ENCODE measurements at places on chromosomes 13 and 19.
A peak's percentile ranks its signal among the peaks of the same experiment; 100 is the strongest.

- DNase-seq = no peak
Observed at GRCh38 chr19:39671739-39672363, 16.1 kb downstream of the LGALS16 start.

DNA sequence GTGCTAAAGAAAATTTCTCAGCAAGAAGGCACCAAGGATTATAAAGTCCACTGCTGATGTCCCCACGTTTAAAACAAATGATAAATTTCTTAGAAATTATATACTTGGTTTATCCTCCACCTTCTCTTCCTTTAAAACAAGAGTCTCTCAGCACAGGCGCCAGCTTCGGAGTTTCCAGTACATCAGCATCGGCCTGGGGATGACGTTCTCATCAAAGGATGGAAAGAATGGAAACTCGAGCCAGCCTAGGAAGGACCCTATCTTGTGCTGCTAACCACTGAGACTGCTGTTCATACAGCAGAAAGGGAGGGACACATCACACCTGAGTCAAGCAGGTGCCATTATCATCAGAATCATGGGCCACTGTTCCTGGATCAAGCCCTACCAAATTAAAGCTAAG lies 29.8 kb upstream of the ZNF83 start:
- no peak for DNase-seq

GRCh38 chr13:113749967-113750366 lies 9.1 kb upstream of the TMEM255B start:
- DNase-seq = no peak

- DNase-seq = no peak
Observed at GRCh38 chr19:5154799-5155426, 185.7 kb downstream of the PTPRS start.

DNA sequence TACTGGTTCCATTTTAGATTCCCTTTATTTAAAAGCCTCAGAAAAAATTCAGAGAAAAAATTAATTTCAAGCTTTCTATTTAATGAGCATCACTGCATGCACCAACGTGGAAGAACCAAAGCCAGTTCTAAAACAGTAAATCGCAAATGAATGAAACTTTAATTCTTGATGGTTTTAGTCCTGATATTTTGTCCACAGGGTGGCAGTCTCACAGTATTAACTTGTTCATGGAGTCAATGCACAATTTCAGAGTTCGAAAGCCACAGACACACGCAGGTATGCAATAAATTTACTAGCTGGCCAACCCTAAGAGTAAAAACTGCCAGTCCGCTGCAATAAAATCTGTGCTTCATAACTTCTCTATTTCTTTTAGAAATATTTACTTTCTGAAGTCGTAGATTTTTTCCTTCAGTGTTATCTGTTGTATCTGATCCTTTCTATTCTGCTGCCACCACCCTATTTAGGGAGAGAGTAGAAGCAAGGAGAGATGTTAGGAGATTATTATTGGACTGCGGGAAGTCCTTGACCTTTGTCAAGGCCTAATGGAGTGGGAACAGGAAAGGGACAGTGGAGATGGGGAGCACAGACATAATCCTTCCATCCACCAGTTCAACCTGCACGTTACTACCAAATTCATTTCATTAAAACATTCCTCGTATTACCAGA lies 7.0 kb upstream of the WBP4 start:
- DNase-seq = no peak

DNA sequence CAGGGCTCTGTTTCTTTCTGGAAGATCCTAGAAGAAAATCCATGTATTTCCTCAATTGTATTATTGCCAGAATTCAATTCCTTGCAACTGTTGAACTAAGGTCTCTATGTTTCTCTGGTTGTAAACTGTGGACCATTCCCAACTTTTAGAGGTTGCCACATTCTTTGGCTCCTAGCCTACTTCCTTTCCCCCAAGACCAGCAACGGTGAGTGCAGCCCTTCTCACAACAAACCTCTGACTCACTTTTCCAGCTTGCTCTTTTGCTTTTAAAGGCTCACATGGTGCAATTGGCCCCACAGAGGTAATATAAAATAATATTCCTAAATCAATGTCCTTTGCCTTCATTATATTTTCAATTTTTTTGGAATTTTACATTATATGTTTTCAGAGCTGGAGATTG lies 371.3 kb downstream of the SLITRK5 start:
- no peak for DNase-seq

DNA sequence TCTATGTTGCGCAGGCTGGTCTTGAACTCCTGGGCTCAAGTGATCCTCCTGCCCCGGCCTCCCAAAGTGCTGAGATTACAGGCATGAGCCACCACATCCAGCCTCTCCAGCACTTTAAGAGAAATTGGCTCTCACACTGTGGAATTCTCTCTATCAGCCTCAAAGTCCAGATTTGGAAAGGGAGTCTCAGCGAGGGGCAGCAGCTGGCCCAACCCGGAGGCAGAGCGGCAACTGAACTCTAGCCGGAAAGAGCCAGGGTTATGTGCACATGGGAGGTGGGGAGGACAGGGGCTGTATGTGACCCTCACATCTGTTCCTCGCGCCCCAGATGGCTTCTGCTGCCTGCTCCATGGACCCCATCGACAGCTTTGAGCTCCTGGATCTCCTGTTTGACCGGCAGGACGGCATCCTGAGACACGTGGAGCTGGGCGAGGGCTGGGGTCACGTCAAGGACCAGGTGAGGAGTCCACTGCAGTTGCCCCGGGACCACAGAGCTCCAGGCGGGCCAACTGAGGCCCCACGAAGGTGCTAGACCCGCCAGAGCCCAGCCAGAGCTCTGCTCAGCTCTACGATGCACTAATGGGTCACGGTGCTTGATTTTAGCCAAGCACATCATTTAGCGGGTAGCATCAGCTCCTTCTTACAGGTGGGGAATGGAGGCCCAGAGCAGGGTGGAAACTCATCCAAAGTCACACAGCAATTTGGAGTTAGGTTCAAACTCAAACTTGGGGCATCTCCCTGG lies 1.3 kb downstream of the CREB3L3 start:
- DNase-seq = no peak

- no peak for DNase-seq
Observed at GRCh38 chr13:88464851-88465250, 793.7 kb downstream of the SLITRK5 start.

DNA sequence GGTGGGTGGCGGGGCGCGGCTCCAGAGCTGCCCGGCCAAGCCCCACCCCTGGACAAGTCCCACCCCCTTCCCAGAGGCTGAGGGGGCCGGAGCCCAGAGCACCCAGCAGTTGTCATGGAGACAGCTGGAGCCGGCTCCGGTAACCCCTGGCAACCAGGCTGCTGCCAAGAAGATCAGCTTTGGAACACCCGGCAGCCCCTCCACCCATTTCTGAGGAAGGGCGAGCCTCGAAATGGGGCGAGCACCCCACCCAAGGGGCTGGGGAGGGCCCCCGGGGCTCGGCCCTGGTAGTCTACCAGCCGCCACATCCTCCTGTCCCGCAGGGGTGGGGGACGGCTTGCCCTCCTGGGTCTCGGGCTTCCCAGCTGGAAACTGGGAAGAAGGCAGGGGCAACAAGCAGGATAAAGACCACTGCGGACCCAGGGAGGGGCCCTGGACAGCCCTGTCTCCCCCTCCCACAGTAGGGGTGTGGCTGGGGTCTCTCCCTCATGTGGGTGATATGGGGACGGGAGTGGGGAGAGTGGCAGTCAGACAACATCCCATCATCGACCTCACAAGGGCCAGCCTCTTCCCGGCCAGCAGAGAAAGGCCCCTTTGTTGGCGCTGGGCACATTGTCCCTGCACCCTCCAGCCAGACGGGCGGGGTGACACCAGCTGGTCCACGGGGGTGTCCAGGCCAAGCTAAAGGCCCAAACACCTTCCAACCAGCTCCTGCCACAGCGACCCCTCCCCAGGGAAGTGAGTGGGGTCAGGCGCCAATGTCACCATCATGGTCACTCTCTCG lies 1.5 kb downstream of the CERS1 start:
- DNase-seq = no peak

GRCh38 chr13:62014299-62014698 lies 598.6 kb upstream of the PCDH20 start:
- DNase-seq = no peak

DNA sequence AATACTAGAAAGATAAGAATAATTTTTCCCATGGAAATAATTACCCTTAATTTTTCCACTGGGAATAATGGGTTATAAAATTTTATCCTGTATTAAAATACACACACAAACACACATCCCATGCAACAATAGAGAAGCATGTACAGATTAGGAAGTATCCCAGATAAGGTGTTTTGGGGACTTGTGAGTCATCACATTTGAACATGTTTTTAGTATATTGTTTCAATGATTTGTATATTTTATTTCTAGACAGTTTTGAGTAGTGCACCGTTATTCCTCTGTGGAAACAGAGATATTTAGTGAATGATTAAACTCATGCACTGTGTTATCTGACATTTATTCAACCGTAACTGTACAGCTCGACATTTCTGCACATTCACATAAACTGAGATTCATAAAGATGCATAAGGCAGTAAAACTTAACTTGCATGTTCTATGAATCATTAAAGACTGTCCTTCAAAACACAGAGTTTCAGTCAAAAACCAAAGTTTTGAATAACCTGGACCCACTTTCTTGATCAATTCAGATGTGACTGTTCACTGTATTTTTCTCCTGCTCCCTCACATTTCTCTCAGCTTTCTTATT lies 30.1 kb downstream of the KLF12 start:
- DNase-seq = no peak

DNA sequence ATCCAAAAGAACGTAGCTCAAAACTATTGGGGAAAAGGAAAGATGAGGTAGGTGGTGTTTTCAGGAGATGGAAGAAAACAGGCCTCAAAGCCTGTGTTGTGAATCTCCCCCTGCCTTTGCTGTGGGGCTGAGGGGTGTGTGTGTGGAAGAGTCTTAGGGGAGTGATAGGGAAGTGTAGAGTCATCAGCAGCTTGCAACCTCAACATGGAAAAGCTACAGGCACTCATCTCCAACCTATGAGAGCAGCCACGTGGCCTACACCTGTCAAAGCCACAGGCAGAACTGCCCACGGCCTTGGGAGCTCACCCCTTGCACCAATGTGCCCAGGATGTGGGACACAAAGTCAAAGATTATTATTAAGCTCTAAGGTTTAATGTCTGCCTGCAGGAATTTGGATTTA lies 4.3 kb upstream of the SIGLEC12 start:
- no peak for DNase-seq

DNA sequence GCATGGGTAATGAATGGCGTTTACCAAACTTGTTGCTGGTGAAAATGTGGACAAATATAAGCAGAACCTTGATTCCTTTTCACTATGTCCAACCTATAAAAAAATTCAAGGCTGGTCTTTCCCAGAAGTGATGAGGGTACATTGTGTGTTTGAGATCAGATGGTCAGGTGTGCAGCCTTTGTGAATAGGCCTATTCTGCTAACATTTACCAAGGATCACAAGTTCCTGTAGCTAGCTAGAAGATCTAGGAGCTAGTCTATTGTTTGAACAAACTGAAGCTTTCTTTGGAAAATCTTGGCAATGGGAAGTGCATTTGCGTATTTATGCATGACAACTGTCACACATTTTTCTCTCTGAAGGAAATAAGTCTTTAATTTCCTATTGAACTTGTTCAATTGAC lies 489.6 kb downstream of the KLF5 start:
- no peak for DNase-seq

DNA sequence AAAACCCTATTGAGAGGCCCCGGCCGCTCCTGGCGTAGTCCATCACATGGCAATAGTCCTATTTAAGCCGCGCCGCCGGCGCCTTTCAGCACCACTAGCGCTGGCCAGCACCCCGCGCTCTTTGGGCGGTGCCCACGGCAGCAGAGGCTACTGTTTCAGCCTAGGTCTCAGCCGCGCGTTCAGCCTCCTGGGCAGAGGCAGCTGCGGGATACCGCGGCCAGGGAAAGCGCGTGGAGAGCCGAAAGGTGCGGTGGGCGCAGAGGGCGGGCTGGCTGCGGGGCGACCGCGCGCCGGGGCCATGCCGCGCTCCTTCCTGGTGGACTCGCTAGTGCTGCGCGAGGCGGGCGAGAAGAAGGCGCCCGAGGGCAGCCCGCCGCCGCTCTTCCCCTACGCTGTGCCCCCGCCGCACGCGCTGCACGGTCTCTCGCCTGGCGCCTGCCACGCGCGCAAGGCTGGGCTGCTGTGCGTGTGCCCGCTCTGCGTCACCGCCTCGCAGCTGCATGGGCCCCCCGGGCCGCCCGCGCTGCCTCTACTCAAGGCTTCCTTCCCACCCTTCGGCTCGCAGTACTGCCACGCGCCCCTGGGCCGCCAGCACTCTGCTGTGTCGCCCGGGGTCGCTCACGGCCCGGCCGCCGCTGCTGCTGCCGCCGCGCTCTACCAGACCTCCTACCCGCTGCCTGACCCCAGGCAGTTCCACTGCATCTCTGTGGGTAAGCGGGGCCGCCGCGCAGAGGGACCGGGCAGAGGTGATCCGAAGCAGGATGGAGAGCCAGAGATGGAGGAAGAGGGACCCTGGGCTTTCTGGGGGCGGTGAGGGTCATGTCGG lies at the start of gene GSX1:
Gene GSX1 (plus strand): TSS at position 91 of the 826 bp plus-strand sequence. CDS start 208 bp downstream, at position 299.
- peak; percentile 36 for DNase-seq

DNA sequence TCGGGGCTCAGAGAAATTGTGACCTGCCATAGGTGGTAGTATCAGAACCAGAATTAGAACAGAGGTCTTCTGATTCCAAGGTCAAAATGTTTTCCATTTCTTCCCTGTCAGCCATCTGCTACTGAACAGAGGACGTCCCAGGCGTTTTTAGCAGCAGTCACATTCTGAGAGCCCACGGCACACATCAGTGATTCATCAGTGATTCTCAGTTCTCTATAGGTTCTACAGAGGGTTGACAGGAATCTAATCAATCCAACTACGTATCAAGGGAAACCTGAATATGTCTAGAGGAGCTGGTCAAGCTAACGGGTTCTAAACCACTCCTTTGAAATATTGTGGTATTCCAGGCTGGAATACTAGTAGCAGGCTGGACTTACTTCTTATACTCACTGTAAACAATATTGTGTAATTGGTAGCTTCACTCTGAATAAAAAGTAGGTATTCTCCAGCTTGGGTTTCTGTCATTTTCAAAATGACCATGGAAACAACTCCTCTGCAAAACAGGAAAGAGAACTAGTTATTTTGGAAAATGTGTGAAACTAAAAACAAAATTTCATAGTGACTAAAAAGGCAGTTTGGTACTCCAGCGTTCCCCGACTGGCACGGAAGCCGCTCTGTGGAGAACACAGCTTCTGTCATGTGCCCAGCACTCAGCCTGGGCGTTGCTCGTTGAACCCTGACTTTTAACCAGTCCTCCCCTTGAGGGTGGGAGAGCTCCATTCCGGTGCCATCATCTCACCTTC lies 43.2 kb downstream of the FLT3 start:
- DNase-seq = no peak

DNA sequence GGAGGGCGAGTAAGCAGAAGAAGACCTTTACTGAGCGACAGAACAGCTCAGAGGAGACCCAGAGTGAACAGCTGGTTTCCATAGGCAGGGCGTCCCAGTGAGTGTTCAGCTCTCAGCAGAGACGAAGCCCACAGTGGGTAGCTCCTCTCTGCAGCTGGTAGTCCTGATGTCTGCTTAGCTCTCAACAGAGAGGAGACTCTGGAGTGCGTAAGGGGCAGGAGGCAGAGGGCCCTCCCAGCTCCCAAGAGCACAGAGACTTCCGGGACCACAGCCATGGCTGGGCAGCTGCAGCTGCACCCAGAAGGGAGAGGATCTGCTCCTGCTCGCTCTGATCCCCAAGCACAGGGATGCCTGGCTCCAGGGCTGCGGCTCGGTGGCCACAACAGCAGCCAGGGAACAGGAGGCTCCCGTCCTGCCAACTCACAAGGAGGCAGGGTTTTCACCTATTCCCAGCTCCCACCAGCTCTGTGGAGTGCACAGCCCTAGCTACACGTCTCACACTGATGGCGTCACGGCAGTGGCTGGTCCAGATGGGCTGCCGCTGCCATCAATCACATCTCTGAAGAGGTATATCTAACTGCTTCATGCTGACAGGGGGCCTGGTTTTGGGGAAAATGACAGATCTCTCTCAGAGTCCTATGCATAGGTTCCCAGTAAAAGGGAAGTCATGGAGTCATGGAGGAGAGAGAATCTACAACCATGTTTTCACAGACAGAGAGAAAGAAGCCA lies 2660.1 kb upstream of the PCDH20 start:
- DNase-seq = no peak

All from stimulated activated CD4-positive, alpha-beta T cell treated with anti-CD3 and anti-CD28 coated beads, Interleukin-12 subunit alpha, Interleukin-12 subunit beta, amount 100 ng/mL, for 4 hours (primary cell).